ENCODE measurements at places on chromosomes 16 and 17.

DNA sequence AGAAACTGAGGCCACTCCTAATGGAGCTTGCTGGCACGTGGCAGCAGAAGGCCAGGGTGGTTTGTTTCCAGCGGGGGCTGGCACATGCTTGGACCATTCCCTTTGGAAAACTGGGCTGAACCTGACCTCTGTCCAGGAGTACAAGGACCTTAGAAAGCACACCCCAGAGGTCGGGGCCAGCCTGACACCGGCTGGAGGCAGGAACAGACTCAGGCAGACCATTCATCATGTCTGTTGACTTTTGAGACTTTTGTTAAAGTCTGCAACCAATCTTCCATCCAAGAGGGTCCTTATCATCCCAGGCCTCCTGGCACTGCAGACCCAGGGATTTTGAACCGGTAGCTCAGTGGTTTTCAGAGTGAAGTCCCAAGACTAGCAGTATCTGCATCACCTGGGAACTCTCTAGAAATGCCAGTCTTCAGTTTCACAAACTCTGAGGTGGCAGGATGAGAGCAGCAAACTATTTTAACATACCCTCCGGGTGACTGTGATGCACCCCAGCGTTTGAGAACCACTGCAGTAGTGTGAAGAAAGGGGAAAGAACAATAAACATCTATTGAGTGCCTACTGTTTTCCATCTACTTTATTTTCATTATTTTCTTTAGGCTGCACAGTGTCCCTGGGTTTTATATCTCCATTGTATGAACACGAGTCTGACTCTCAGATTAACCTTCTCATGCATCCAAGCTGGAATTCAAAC lies 145.3 kb upstream of the PLCG2 start:
- DNase-seq = no peak

GRCh38 chr17:19911033-19911432 lies 43.3 kb upstream of the ULK2 start:
- DNase-seq = peak; percentile 22

DNA sequence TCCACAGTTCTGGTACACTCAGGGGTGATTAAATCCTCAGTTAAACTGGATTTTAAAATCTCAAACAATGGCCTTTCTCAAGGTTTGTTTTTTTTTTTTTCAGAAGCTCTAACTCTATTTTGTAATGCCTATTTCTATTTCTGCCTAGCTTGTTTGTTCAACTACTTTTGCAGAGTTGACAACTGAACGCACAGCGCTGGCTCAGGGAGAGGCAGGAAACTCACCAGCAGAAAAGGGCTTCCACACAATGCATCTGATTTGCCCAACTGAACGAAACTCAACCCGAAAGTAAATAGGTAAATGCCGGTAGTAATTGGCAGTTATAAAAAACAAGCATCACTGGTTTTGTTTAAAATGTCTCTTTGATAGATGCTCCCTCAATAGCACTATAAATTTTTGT lies 52.7 kb upstream of the CNEP1R1 start:
- no peak for DNase-seq

DNA sequence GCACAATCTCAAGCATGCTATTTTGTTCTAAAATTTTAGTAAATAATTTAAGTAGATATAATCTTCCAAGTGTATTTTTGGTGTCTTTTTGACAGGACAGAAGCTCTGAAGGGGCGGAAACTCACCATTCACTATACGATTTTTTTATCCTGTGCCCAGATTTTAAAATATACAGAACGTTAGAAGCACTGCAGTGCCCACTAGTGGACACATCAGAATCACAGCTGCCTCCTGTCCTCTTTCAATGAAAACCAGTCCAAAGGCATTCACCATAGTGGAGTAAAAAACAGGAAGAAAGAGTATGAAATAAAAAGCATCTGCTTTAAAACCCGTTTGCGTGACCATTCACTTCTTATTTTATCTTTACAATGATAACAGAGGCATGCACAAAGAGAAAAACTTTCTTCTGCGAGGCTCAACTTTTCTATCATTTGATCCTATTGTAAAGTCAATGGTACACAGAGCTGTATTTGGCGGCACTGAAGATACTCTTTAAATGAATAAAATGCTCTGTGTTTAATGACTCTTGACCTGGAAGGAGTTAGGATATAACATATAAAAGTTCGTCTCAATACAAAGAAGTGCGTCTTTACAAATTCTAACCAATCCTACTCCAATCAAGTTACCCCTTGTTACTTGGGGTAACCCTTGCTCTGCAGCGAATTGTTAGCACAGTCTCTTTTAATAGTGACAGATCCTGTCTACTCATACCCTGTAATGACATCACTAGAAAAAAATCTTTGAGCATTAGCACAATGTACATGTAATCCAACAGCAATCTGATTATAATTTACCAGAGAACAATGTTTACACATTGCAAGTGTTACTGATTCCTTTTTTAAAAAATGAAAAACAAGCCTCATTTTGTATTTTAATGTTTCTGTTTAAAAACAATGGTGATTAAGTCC lies 339.8 kb upstream of the PSMD7 start:
- peak; percentile 65 for DNase-seq

DNA sequence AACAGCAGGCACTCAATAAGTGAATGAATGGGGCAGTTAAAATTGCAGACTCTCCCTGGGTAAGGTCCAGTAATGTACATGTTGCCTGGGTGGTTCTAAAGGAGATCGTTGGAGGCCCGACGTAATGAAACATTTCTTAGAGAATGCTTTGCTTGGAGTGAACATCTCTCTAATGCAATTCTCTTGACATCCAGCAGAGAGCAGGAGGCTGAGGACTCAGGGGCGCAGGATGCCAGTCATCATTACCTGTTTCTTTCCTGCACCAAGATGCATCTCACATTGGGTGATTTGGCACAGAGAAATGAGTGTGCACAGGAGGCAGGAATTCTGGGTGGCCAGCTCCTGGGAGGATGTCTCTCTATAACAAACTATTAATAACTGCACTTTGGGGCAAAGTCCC lies 130.3 kb upstream of the RBBP6 start:
- DNase-seq = peak; percentile 44

GRCh38 chr16:11391576-11391975 lies 46.3 kb downstream of the RMI2 start:
- DNase-seq = no peak

GRCh38 chr16:72179204-72179970 lies 7.4 kb upstream of the PMFBP1 start:
- no peak for DNase-seq

DNA sequence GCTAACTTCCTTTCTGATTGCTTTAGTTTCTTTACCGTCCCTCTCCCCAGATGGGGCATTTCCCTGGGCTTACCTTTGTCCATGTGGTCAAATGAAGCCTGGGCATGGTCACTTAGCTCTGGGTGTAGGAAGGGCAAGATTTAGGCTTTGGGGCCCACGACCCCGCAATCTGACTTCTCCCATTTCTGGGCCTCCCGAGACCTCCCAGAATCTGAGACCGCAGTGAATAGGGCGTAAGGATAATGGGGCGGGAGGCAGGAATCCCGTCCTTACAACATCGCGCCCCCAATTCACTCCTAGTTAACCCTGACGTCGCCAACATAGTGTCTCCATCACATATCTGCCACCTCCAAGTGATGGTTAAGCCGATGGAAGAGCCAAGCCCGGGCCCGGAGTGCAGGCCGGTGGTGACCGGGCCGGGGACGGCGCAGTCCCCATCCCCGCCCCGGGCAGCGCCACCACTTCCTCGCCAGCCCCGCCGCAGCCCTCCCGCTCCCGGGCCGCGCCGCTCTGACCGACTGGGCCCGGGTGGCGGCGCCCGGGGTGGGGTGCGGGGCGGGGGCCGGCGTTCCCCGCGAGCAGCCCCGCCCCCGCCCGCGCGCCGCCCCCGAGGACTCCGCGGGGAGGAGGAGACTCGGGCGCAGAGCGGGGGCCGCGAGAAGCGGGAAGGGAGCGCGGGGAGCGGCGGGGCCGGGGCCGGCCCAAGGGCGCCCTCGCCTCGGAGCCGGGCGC lies at the start of gene RHBDL3:
TSS of gene RHBDL3 (plus strand) at position 641 of the 732 bp plus-strand sequence. CDS start 358 bp downstream, outside the sequence.
- DNase-seq = peak; percentile 42

DNA sequence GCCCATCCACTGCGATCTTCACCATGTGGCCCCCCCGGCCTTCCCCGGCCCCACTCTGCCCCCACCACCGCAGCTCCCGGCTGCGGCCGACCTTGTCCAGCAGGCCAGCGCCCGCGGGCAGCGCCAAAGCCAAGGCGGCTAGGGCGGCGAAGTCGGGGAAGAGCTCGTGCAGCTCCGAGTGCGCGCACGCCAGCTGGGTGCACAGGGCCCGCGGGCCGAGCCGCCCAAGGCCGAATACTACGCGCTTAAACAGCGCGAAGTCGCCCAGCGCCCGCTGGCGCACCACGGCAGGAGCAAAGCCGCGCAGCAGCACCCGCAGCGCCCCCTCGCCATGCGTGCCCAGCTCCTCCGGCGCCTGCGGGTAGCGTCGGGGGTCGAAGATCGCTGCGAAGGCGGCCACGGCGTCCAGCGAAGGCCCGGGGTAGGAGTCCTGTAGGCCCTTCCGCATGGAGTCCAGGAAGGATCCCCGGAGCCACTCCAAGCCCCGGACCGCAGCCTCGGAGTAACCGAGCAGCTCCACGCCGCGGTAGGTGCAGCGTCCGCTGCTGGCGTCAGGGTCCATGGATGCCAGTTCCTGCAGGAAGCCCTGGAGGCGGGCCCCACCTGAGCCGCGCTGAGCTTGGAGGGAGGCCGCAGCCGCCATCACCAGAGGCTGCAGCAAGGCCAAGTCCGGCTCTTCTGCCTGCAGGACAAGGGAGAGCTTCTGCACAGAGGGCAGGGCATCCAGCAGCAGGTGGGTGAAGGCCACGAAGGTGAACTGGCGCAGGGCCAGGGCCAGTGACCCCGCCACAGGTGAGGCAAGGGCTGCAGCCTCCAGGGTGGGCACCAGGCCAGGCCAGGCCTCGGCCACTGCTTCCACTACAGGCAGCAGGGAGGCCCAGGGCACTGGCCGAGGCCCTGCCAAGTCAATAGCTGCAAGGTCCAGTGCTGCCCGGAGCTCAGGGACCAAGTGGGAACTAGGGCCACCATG lies 10.3 kb downstream of the C17orf113 start:
- no peak for DNase-seq

GRCh38 chr17:74274709-74275340 lies 791 bp downstream of the DNAI2 start:
- no peak for DNase-seq

GRCh38 chr16:19858340-19859018 lies 26.2 kb downstream of the GPRC5B start:
- DNase-seq = no peak

GRCh38 chr17:34171245-34171818 lies 83.8 kb upstream of the CCL2 start:
- DNase-seq = peak; percentile 86

GRCh38 chr16:1416521-1416941 lies 2.0 kb upstream of the UNKL start:
- peak; percentile 71 for DNase-seq

- DNase-seq = peak; percentile 64
Measured at GRCh38 chr17:76995387-76996105, 127.3 kb downstream of the MGAT5B start.

- DNase-seq = no peak
Measured at GRCh38 chr16:66399930-66400329, 27.2 kb upstream of the BEAN1 start.

GRCh38 chr16:72166151-72166550 lies 5.8 kb downstream of the PMFBP1 start:
- DNase-seq = no peak

DNA sequence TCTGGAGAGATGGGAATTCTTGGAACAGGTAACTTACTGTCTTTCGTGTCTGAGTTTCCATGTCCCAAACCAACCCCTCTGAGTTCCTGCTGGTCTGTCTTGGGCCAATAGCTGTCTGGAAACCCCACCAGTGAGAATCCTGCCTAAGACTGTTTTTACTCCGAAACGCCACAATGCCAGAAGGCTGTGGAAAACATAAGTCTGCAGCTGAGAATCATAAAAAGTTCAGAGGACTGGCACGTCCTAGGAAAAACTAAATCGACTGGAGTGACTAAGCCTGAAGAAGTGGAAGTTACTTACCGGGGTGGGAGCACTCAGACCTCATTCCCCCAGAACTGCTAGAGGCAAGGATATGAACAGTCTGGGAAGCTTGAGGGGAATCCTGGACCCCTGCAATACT lies 13.3 kb downstream of the LRRC75A start:
- no peak for DNase-seq

GRCh38 chr17:49214676-49215360 lies 4.3 kb downstream of the ABI3 start:
- no peak for DNase-seq

DNA sequence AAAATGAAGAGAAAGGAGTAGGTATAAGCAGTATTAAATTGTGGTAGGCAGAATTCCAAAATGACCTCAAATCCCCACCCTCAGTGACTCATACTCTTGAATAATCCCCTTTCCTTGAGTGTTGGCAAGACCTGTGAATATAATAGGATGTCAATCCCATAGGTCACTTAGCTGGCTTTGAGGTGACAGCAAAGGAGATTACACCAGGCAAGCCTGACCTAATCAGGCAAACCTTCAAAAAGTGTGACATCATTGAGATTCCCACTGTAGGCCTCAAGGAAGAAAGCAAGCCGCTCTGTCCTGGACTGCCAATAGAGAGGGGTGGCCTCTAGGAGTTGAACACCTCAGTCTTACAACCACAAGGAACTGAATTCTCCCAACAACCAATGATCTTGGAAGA lies 535.2 kb downstream of the RBFOX1 start:
- DNase-seq = peak; percentile 89

GRCh38 chr17:76940738-76941350 lies 72.6 kb downstream of the MGAT5B start:
- DNase-seq = peak; percentile 74

DNA sequence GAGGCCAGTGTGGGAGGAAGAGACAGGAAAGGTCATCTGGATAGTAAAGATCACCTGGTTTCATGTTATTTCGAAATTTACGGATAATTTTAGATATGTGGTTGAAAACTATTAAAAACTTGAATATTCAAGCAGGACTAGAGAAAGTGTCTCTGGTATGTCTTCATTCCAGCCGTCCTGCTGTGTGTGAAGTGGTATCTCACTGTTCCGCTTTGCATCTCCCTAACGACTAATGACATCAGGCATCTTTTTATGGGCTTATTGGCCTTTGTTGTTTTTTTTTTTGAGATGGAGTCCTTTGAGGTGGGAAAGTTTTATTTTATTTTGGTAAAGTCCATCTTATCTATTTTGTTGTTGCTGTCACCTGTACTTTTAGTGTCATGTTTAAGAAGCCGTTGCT lies 214.4 kb upstream of the CHMP6 start:
- peak; percentile 79 for DNase-seq

DNA sequence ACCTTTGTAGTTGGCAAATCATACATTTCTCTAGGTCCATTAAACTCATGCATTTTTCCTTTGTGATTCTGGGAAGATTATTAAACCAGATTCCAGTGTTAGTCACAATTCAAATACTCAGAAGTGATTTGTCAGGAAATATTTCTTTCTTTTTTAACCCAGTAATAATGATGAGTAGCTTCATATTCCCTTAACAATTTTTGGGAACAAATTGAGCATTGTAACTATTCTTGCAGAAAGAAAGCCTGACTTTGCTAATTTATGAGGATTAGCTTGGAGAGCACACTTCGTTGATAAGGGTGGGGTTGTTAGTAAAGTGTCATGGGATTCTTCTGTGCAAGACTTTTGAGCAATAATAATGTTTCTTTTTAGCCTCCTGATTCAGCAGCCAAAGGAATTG lies 18.7 kb upstream of the KRT24 start:
- no peak for DNase-seq

Measured in mesendoderm (in vitro differentiated cells).